Suppressor macrophage (primary cell): ENCODE measurements at places on chromosomes 11 and 22.

DNA sequence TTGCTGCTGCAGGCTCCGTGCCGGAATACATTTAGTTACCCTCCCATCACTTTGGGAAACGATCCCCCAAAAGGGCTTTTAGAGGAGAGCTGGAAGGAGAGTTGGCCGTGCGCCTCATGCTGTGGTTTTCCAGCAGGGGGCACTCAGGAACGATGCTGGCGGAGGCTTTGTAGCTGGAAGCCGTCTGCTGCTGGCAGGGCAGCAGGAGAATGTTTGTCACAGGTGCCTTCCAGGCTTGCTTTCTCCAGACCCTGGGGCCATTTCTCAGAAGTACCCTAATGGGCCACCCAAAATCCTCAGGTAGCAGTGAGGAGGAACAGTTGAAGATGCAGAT is 30.0 kb upstream of the CABP7 start:
- DNase-seq = peak; percentile 65

- no peak for DNase-seq
These were observed at the start of gene C11orf87 for GRCh38 chr11:109421981-109422869. Gene C11orf87, plus strand, starts transcription at chr11:109422190. Its CDS starts 1,444 bp downstream, at chr11:109423634.

GRCh38 chr11:3123305-3123704 is 41.8 kb downstream of the OSBPL5 start:
- DNase-seq = no peak

DNA sequence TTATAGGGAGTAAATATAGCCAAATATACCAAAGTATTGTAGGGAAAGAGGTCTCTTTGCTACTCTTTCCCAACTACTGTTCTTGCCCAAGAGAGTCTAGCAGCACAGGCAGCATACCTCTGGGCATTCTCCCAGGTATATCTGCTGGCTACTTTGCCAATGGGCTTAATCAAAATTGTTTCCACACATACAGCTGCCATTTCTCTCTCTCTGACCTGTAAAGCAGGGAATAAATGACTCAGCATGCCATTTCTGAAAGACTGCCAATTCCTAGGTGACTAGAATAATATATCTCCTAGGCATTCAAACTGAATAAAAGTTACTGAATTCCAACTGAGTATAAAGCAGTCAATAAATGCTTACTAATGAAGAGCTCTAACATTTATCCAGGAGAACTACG is 44.6 kb downstream of the RDX start:
- no peak for DNase-seq

DNA sequence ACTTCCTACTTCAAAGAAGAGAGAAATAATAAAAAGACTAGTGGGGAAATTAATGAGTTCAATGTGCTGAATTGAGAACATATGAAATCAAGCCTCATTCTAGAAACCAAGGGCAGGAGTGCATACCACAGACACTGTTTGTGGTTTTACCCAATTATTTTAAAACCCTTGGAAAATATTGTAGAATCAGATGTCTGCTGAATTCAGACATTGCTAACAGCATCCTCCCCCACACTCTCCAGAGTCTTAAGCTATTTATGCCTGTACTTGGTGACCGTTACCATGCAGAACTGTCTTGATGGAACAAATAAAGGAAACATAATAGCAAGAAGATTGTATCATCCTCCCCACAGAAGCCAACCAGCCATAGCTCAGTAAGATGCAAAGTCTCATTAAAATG is 850.1 kb downstream of the NTM start:
- no peak for DNase-seq

- peak; percentile 82 for DNase-seq
These were observed 5.0 kb downstream of the ASCL2 start for GRCh38 chr11:2265396-2265795.

- no peak for DNase-seq
These were observed 1073.0 kb downstream of the BRD1 start for GRCh38 chr22:48754611-48755058.

GRCh38 chr11:64134963-64135362 is 30.9 kb downstream of the MACROD1 start:
- no peak for DNase-seq

- no peak for DNase-seq
These were observed 141.3 kb downstream of the NAV2 start for GRCh38 chr11:19853920-19854319.

DNA sequence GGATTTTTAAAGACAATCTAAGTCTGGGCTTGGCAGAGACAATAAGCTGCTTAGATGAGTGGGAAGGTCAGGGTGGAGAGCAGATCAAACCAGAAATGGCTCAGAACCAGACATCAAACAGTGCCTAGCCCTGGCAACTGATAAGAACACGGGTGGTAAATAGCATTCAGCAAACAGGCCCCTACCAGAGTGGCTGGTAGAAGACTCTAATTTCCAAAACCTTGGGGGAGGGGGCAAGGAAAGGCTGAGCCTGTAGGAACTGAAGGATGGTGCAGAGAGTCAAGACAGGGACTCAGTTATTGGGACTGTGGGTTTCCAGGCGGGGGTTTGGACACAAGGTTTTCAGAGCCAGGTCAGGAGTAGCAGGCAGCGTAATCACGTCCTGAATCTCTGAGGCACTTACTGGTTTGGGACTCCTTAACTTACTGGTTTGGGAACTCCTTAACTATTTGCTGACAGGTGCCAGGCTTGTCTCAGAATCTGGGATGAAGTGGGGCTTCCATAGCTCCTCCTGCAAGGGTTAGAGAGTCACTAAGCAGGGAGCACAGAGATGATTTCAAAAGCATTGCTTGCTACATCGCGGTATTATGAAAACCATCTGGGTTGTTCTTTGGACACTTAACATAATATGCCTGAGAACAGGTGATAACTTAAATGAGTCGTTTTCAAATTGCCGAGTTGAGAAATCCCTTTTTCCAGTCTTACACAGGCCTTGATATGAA is 5.7 kb upstream of the ABTB2 start:
- no peak for DNase-seq

DNA sequence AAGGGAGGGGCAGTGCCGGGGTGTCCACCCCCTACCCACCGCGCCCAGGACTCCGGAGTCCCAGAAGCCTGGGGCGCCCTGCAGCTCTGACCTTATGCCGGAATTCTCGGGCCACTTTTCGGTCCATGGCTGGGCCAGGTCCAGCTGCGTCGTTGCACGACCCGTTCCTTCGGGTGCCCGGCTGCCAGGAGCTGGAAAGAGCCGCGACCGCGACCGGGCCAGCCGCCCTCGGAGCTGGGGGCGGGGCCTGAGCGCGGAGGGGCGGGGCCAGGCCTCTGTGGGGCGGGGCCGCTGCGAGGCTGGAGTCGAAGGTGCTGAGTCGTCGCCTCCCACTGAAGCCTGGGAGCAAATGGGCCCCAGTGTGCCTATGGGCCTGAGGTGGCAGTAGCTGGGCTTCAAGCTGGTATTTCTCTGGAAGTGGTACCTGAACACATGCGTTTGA is at the start of gene USH1C:
TSS of gene USH1C (minus strand) at position 236 of the 442 bp plus-strand sequence. CDS start at position 127, 109 bp downstream.
- DNase-seq = peak; percentile 61

DNA sequence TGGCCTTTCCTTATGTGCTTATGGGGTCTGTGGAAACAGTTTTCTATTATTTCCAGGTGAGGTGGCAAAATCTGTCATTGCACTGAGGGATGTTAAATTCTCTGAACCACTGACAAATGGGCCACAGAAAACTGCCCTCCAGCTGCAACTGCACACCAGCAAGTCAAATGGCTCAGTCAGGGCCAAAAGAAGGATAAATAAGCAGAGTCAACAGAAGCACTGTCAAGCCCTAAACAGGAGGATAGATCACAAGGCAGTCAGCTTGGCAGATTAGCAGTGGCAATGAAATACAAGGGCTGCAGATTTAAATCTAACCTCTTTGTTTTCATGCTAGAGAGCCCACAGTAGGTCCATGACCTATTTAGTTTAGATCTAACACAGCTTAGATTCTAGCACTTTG is 435.6 kb downstream of the ETS1 start:
- DNase-seq = no peak

DNA sequence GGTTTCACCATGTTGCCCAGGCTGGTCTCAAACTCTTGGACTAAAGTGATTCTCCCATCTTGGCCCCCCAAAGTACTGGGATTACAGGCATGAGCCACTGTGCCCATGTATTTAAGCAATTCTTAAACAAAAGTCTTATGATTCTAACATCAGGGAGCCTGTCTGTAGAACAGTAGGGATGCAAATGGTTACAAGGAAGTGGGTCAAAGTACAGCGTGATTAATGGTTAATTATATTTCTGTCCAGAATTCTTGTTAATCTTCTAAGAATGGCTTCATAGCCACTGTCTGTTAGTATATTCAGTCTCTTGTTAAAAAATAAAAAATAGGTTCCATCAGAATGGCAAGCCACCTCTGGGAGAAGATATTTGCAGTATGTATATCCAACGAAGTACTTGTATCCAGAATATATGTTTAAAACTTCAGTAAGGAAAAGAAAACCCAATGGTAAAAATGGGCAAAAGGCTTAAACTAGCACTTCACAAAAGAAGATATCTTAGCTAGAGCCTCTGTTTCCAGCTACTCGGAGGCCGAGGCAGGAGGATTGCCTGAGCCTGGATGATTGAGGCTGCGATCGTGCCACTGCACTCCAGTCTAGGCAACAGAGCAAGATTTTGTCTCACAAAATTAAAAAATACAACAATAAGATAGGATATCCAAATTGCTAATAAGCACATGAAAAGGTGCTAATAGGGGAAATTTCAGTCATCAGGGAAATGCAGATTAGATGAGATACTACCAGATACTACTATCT is 22.9 kb downstream of the ATG13 start:
- no peak for DNase-seq

DNA sequence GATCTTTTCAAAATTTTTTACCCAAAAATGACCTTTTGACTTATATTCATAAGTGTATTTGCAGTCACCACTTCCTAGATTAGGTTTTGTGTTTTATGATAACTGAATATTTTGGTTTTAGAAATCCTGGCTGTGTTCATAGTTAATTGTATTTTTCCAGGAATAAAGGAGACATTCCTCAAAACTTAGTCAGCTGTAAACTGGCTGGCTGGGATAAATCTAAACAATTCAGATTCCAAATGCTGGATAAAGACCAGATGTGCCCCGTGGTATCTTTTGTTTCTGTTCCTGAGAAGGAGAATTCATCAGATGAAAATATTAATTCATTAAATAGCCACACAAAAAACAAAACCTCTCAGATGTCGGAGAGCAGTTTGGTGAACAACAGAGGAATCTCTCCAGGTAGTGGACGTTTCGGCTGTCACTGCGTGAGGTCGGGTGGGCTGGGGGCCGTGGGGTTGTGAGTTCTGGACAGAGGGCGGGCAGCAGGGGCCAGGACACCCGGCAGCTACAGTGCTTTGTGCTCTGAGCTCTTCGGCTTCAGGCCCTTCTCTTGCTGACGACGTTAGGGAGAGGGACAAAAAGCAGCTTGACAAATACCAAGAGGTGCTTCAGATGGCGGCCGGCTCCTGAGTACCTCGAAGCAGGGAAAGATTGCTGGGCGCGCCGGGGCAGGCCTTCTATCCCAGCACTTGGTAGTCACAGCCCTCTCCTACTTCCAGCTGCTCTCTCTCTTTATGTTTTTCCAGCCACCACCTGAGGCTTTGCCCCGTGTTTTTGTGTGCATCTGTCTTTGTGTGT is 24.6 kb downstream of the MOV10L1 start:
- DNase-seq = no peak

- no peak for DNase-seq
These were observed 29.7 kb downstream of the AP2A2 start for GRCh38 chr11:955154-956063.

GRCh38 chr11:14258221-14258935 is 100.6 kb downstream of the RRAS2 start:
- DNase-seq = peak; percentile 50

DNA sequence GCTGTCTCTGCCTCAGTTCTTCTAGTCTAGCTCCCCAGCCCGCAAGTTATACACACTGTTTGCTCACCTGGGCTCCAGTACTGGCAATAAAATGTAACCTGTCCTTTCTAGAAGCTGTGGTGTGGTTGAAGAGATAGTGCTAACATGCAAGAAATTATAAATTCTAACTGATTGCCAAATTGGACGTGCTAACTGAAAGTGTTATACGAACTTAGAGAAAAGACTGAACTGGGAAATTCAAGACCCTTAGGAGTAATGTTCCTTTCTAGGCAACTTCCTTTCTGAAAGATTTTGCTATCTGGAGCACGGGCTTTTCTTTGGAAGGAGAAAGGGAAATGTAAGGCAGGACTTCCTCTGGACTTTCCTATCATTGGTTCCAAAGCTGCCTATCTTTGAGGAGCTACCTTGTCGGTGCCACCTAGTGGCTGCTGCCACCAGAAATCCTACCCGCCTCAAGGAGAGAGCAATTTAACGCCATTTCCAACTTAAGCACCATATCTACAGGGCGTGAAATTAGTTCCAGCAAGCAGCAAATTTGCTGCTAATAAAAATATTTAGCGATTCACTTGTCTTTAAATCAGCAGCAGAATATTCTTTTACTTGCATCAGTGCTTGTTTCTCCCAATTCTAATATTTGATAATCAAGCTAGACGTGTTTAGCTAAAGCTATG is 12.7 kb upstream of the TMEM218 start:
- peak; percentile 78 for DNase-seq

DNA sequence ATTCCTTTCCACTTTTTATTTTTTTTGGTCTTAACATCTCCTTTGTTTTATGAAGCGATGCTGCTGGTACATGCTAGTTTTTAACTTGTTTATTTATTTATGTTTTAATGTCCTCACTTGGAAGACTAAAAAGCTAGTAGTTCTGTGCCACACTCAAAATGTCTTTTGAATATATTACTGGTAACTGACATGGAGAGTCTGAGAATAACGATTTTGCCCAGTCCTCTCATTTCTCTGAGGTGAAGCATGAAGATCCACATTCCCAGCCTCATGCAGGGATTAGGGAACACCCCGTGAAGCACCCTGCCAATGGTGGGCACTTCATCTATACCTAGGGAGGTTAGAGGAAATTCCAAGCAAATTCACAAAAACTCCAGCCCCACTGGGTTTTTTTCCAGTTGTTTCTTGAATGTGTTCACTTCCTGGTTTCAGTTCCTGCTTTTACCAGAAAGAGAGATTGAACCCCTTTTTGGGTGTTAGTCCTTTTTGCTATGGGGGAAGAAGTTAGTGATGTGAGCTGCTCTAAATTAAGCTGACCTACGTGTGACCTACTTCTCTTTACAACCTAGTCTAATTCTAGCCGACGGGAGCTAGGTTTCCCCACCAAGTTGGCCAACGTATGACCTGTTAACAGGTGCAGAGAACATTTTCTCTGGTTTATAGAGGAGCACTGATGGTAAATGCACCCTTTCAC is 106.1 kb downstream of the SLC1A2 start:
- peak; percentile 91 for DNase-seq

DNA sequence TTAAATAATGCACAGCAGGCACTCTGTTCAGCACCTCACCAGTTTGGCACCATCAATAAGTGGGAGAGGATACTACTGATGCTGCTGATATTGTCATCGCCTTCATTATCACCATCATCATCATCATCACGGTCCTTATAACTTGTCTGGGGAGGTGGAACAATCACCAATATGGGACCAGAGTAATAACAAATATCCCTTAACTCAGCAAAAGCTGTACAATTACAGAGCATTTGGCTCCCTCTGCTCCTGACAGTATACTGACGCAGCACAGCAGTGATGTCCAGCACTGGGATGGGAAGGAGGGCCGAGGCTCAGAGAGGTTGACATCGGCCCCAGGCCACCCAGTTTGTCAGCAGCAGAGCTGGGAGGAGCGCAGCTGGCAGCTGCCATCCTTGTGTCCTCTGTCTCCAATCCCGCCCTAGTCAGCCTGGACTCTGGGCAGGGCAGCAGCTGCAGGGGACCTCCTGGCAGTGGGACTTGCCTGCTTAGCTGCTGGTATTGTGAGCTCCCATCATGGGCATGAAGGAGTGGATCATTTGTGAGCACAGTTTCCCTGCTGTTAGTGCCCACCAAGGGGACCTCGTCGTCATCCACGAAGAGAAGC is 90.0 kb downstream of the DHCR7 start:
- no peak for DNase-seq
